ENCODE measurements at places on chromosomes 2 and 18. TPM values are rescaled to one million over a fixed set of nuclear protein-coding genes. Genes with fewer than 3 reads are reported as not detected.

Gene ACADL
- 32.4 TPM for total RNA-seq

Gene GPR35
- 3.2 TPM for total RNA-seq

Gene KIF1A
- total RNA-seq, result 123 TPM

Gene POTEI
- total RNA-seq, result 0.27 TPM

Gene OSBPL6
- 1.8 TPM for total RNA-seq

Gene GAL3ST2
- not detected for total RNA-seq

Gene VWA3B
- total RNA-seq, result 0.80 TPM

Gene ANKRD36B
- 55.4 TPM for total RNA-seq

Gene DTNA
- total RNA-seq, result 81.8 TPM

Gene GPR75
- 2.5 TPM for total RNA-seq

Gene MC2R
- not detected for total RNA-seq

Gene KCMF1
- total RNA-seq, result 64.8 TPM

Gene RNF125
- total RNA-seq, result 8.5 TPM

Gene LBX2
- total RNA-seq, result 0.53 TPM

Gene ANKRD30BL
- not detected for total RNA-seq

Gene RTP5
- not detected for total RNA-seq

Gene TBC1D8
- 20.1 TPM for total RNA-seq

Gene CD226
- 3.1 TPM for total RNA-seq

Gene CENPA
- 0.31 TPM for total RNA-seq

Gene COL3A1
- total RNA-seq, result 191 TPM

Gene PLEK
- total RNA-seq, result 21.0 TPM

Gene ABCG5
- total RNA-seq, result not detected

Gene CFC1
- not detected for total RNA-seq

Gene MTERF4
- total RNA-seq, result 33.5 TPM

Gene ITPRID2
- total RNA-seq, result 521 TPM

Gene TMEM169
- total RNA-seq, result 1.6 TPM

Gene IL1RL2
- total RNA-seq, result not detected

Gene NXPH2
- total RNA-seq, result not detected

Gene HOXD10
- 1.9 TPM for total RNA-seq

Gene EPC2
- total RNA-seq, result 47.0 TPM

Gene MAPK4
- 0.89 TPM for total RNA-seq

Gene GALNT14
- 1.2 TPM for total RNA-seq

Gene EVX2
- not detected for total RNA-seq

Gene ASAP2
- 47.1 TPM for total RNA-seq

Gene LRATD1
- 3.0 TPM for total RNA-seq

Gene ERFE
- total RNA-seq, result 0.58 TPM

Gene EVA1A
- 4.8 TPM for total RNA-seq

Gene G6PC2
- not detected for total RNA-seq

Gene MORN2
- total RNA-seq, result 13.0 TPM

Gene ZNG1B
- 34.9 TPM for total RNA-seq

Gene CDH7
- 33.5 TPM for total RNA-seq

Gene DUSP19
- 3.0 TPM for total RNA-seq

Gene SEMA4C
- 136 TPM for total RNA-seq

Gene PTPRM
- 66.5 TPM for total RNA-seq

Gene TGFA
- 11.8 TPM for total RNA-seq

Gene AKAIN1
- not detected for total RNA-seq

Gene PRKAG3
- total RNA-seq, result 0.49 TPM

Gene C2orf72
- 2.7 TPM for total RNA-seq

Gene SLC4A3
- total RNA-seq, result 6.7 TPM

Gene EML6
- total RNA-seq, result 0.89 TPM

Gene CD207
- 1.4 TPM for total RNA-seq

Gene FER1L5
- 0.71 TPM for total RNA-seq

Gene PCARE
- total RNA-seq, result 0.53 TPM

Gene TPO
- total RNA-seq, result 4.5 TPM

Gene CD28
- total RNA-seq, result 3.4 TPM

Gene CHST9
- total RNA-seq, result 2.4 TPM

Gene CDKL4
- total RNA-seq, result 0.53 TPM

Gene CTNNA2
- total RNA-seq, result 5.4 TPM

Gene MYO5B
- total RNA-seq, result 9.9 TPM
